Endothelial cell of umbilical vein (primary cell): ENCODE measurements at places on chromosomes 2 and 18. TPM values are rescaled to one million over a fixed set of nuclear protein-coding genes. Genes with fewer than 3 reads are reported as not detected.

RAB6D gene
- total RNA-seq = not detected in 2 replicates

DNA sequence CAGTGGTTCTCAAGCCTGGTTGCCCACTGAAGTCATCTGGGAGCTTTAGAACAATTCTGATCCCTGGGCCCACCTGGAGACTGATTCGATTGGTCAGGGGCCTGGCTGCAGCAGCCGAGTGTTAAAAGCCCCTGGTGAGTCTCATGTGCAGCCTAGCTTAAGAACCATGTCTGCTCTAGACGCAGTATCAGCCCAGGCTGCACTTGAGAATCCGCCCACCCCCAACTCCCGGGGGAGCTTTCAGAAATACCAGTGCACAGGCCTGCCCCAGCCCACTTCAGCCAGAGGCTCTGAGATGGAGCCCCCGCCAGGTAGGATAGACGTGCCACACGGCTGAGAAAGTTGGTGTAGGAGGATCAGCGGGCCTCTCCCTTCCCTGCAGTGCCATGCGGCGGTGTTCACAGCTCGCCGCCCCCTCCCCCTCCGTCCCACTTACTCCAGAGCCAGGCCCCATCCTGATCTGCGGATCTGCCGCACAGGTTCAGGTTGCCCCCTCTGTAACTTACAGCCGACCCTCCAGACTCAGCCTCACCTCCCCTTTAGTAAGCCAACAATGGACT, 209.0 kb upstream of the RAB12 start:
- no peak for DNase-seq

GRCh38 chr2:110858135-110858725, 125.9 kb downstream of the ACOXL start:
- no peak for DNase-seq

RNF144A gene
- total RNA-seq = 19.7 and 28.8 TPM in 2 replicates

- DNase-seq = no peak
These were observed 287.0 kb downstream of the TCF4 start for GRCh38 chr18:55300936-55301531.

DNA sequence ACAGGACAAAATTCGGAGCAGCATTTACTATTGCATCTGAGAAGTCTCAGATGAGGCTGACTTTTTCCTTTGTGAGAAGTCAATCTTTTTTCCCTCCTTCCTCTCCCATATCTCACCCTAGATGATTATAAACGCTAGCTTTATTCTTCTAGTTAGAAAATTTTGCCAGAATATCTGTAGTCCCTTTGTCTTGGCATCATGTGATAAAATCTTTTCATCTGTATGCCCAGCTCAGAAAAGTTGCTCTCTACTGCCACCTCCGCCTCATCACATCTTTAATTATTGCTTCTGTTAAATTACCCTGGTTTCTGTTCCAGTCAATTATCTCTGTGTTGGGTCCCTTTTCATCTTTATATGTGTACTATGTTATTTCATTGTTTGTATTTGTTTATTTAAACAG, 210.8 kb upstream of the SLC35G4 start:
- no peak for DNase-seq

GRCh38 chr2:197191177-197191939, 119.2 kb downstream of the ANKRD44 start:
- DNase-seq = peak; percentile 55

DNA sequence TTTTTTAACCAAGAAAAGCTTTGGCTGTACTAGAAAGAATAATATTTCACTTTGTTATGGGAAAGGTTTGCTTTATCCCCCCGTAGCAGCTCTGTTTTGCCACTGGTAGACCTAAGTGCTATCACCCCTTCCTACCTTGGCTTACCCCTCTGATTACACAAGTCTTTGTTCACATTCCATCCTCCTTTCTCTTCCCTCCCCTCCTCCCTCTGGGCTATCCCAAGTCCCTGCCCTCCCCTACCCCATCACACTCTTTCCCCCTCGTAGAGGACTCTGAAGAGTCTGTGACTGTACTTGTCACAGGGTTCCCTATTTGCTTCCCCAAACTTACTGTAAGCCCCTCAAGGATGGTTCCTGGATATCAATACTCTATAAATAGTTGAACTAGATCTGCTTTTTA, 152.9 kb upstream of the NOSTRIN start:
- no peak for DNase-seq

- DNase-seq = no peak
These were observed 63.5 kb downstream of the PTPN2 start for GRCh38 chr18:12820506-12820905.

DNA sequence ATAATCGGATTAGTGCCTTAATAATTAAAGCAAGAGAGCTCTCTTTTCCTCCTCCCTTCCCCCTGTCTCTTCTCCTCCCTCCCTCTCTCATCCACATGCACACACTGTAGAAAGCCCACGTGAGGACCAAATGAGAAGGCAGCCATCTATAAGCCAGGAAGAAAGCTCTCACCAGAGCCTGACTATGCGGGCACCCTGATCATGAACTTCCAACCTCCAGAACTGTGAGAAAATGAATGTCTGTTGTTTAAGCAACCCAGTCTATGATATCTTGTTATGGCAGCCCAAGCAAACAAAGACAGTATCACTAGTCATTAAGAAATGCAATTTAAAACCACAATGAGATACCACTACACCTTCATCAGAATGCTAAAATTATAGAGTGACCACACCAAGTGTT, 220.3 kb downstream of the EN1 start:
- DNase-seq = no peak

DNA sequence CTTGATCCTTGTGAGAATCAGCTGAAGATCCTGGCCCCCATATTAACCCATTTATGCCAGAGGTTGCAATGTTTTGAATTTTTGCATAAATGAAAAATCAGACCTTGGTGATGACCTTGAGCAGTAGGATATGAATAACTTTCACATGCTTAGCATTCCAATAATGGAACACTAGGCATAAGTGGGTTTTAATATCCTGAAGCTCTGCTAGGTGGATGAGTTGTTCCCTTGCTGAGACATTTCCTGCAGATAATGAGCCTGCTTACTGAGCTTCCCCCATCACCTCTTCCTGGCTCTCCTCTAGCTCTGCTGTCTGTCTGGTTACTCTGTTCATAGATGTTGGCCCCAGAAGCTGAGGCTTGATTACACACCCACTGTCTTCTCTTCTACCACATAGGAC, 25.5 kb upstream of the SEC11C start:
- DNase-seq = no peak

SCYGR4 gene
- not detected in 2 replicates for total RNA-seq

DNA sequence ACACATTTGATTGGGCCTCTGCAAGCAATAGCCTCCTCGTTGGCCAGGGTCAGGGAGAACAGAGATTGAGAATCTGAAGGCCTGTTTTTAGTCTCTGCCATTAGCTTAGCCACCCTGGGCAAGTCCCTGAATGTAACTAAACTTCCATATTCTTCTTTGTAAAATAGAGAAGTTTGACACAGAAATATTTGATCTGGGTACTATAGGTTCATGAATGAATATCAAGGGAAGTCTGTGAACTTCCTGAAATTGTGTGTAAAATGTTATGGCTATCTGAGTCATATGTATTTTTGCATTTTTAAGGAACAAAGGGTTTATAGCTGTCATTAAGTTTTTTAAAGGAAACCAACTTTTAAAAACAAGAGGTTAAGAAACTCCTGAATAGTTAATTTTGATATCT, 23.2 kb downstream of the RND3 start:
- DNase-seq = peak; percentile 83

- no peak for DNase-seq
These were observed 94.8 kb upstream of the SPATS2L start for GRCh38 chr2:200211643-200212042.

DNA sequence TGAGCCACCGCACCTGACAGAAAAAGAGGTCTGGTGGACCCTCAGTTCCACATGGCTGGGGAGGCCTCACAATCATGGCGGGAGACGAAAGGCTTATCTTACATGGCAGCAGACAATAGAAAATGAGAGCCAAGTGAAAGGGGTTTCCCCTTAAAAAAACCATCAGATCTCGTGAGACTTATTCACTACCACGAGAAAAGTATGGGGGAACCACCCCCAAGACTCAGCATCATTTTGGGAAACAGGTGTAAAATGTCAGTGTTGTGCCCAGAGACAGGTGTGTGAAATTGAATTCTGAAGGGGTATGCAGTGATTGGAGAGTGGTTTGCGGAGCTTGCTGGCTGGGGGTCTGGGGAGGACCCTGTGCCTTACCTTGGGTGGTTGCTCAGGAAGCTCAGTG, 4.6 kb upstream of the D2HGDH start:
- DNase-seq = no peak

DNA sequence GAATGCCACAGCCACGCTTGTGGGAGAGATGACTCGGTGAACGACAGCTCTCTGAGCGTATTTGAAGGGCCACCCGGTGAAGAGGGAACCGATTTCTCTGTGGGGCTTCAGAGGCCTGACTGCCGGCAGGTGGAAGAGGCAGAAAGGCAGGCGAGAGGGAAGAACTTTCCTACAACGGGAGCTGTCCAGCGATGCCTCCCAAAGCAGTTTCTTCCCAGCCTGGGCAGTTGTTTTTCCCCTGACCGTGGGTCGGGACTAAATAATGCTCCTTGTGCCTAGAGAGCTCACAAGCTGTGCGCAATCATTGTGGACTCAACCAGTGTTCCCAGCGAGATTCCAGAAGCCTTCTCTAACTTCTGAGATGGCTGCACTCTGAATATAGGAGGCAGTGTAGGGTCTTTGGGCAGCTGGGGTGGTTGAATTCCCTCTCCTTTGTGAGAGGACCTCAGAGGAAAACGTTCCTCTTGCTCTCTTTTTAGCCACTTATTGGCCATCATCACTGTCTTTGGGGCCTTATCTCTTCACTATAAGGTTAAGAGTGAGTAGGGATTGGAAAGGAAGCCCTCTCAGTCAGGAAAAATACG, 710 bp downstream of the SEC11C start:
- peak; percentile 42 for DNase-seq

INHBB gene
- 0.67 and 1.8 TPM in 2 replicates for total RNA-seq

ZNF236 gene
- 13.6 and 14.7 TPM in 2 replicates for total RNA-seq

DNA sequence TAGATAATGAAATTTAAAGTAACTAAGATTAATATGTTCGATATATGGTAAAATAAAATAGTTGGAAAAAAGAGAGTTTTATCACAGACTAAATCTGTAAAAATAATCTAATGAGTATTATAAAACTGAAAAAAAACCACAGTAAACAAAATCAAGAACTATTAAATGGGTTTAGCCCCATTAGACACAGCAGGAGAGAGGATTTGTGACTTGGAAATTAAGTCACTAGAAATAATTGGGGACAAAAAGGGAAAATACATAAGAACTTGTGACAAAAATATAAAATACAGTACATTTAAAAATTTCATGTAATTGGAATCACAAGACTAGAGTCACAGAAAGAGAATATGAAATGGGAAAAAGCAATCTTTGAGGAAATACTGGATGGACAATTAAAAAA, 1114.6 kb upstream of the KLHL29 start:
- no peak for DNase-seq

DNA sequence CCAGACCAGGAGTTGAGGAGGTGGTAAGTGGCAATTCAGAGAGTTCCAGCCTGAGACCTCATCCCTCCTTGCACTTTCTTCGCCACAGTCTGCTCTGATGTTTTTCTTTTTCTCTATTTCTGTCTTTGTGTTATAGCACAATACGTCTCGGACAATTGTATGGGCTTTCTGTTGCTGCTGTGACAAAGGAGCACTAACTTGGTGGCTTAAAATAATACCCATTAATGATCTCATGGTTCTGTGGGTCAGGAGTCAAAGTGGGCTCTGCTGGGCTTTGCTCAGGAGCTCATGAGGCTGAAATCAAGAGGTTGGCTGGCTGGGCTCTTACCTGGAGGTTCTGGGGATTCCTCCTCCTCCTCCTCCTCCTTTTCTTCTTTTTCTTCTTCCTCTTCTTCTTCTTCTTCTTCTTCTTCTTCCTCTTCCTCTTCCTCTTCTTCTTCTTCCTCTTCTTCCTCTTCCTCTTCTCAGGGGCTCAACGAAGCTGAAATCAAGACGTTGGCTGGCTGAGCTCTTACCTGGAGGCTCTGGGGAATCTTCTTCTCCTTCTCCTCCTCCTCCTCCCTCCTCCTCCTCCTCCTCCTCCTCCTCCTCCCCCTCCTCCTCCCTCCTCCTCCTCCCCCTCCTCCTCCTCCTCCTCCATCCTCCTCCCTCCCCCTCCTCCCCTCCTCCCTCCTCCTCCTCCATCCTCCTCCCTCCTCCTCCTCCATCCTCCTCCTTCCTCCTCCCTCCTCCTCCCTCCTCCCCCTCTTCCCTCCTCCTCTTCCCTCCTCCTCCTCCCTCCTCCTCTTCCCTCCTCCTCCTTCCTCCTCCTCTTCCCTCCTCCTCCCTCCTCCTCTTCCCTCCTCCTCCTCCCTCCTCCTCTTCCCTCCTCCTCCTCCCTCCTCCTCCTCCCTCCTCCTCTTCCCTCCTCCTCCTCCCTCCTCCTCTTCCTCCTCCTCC, 104.0 kb downstream of the GATA6 start:
- no peak for DNase-seq

DNA sequence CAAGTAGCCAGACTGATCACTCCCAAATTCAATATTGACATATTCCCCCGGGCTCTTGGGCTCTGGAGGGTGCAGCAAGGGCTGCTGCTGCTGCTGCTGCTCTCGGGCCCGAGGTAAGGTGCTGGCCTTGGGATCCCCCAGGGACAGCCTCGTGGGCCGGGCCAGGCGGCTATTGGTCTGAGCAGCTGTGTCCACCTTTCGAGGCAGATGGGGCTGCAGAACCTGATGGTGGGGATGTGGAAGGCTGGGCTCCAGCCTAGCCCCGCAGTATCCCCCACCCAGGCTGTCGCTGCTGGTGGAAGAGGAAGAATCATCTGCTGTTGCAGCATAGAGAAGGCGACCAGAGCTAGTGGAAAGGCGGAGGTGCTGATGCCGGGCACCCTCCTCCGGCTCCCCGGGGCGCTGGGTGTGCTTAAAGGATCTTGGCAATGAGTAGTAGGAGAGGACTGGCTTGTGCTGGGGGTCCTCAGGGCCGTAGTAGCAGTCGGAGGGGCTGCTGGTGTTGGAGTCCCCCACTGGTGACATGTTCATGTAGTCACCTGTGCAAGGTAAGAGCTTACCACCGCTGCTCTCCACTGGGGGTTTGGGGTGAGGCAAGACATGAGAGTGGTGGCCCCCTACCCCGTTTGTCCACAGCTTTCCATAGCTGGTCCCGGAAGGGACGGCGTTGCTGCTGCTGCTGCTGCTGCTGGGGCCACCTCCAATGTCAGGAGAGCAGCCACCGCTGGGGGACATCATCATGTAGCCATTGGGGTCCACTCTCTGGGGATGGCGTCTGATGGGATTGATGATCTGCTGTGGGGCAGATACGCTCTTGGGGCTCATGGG, 3.4 kb downstream of the IRS1 start:
- DNase-seq = no peak

- no peak for DNase-seq
These were observed 101.6 kb downstream of the LBH start for GRCh38 chr2:30332791-30333453.

GRCh38 chr2:207530160-207531031, 634 bp downstream of the CREB1 start:
- peak; percentile 60 for DNase-seq

GRCh38 chr2:136495636-136496035, 269.7 kb upstream of the THSD7B start:
- DNase-seq = no peak

SLC23A3 gene
- total RNA-seq = 5.2 and 7.1 TPM in 2 replicates

SLC4A5 gene
- total RNA-seq = 0.97 and 1.2 TPM in 2 replicates

DNA sequence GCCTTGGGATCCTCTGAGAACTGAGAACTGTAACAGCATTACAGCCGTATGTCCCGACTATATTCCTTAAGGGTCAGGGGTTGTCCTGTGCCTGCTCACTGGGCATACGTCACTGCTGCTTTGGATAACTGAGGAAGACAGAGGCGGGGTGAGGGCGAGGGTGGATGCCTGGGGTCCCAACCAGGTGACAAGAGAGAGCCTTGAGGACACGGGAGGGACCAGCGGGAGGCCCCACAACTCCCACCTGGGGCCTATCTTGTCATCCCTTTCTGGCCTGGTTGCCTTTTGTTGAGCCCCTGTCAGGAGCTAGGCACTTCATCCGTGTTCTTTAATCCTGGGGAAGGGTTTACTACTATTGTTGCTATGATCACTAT, 28.8 kb downstream of the INPP5D start:
- no peak for DNase-seq
